ENCODE measurements at places on chromosomes 13 and 19.

GRCh38 chr13:20489185-20489820 is 36.4 kb downstream of the CRYL1 start:
- DNase-seq = no peak

DNA sequence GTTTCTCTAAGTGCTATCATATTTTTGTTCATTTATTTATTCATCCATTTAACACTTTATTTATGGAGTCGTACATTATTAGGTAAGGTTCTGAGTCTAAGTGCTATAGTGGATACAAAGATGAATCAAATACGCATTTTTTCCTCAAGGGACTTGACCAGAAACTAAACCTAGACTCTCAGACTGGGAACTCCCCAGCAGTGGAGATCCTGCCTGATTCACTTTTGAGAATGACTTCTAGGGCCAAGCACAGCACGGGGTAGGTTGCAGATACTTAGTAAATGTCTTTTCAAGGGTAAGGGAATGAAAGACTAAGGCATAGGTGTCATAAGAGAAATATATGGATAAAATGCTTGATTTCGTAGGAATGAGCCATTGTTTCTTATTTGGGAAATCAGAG is 7.2 kb downstream of the DNAJC15 start:
- no peak for DNase-seq

- DNase-seq = no peak
Measured at GRCh38 chr19:6413291-6413690, 11.3 kb downstream of the KHSRP start.

DNA sequence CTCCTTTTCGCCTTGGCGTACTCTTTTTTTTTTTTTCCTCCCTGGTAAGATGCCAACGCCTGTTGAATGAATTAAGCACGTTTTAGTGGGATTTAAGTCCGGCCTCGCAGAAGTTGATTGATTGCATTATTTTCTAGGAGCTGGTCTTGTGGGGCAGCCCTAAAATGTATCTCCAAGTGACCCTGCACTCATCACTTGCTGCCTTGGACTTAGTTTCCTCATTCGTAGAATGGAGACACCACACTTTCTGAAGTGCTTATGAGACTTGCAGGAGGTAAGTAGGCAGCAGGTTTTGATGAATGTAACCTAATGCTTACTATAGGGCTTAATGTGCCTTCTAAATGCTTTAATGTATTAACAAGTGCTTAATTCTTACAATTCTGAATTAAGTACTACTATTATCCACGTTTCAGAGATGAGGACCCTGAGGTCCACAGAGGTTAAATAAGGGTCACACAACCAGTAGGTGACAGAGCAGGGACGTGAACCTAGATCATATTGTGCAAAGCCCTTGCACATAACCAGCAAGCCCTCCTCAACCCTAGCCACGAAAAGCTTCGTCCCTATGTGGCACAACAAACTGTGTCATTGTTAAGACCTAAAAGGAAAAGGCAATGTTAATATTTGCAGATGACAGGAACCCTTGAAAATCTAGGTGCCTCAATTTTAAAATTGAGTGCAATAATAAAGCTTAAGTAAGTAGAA is 514 bp upstream of the ARGLU1 start:
- no peak for DNase-seq

- DNase-seq = no peak
Measured at GRCh38 chr19:16327169-16327475, 2.5 kb downstream of the KLF2 start.

DNA sequence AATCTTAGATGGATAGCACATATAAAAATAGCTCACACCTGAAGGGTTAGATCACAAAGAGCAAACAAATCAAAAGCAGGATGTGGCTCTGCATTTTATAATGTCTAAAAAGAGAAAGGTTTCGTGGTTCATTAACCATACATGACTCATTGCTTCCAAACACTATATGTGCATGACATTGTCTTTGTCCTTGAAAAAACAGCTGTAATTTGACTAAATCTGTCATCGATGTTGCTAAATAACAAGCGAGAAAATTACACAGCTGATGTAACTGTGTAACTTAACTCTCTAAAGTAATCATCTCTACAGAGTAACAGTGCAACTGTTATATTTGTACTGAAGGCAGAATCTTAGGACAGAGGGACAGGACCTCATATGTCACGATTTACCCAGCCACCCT is 383.1 kb upstream of the GPC6 start:
- no peak for DNase-seq

Measured in esophagus muscularis mucosa (tissue), 4 donors.